ENCODE measurements at places on chromosomes 11 and 22.

DNA sequence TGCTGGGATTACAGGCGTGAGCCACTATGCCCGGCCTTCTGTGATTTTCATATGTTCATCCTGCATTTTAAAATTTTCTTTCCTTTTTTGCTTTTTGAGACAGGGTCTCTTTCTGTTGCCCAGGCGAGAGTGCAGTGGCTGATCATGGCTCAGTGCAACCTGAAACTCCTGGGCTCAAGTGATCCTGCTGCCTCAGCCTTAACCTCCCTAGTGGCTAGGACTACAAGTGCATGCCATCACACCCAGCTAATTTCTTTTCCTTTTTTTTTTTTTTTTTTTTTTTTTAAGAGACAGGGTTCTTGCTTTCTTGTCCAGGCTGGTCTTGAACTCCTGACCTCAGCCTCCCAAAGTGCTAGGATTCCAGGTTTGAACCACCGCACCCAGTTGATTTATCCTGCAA is 54.1 kb upstream of the WT1 start:
- DNase-seq = no peak

DNA sequence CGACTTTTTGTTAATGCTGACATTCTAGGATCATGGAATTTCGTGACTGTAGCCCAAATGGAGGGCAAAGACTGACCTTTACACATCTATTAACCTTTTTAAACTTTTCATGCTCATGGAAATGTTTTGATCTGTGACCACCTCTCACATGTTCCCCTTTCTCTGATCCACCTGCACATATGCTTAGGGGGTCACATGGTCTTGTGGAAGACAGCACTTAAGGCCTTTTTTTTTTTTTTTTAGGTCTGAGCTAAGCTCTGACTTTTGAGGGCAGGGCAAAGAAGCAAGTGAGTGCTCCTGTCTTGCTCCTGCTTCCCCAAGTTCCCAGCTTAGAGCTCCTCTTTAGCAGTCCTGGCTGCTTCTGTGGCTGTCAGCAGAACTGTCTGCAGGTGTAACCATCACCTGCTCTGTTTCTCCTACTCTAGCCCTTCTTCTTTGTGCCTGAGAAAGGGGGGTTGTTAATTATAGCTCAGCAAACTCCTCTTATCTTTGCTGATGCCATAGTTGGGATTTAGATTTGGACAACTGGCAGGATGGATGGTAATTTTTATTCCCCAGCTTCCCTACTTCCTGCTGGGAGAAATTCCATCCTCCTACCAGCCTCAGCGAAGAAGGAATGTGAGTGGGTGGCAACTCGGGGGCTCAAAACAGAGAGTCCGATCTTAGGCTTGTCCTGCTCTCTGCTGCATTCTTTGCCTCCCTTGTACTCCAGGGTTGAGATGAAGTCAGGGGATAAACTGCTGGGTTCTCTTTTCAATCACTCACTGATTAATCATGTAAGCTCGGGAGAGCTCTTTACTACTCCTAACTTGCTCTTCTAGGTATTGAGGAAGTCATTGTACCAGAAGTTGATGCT is 64.4 kb downstream of the GRAMD1B start:
- DNase-seq = no peak

- peak; percentile 96 for DNase-seq
Observed at GRCh38 chr11:12079726-12080556, 30.4 kb upstream of the MICAL2 start.

DNA sequence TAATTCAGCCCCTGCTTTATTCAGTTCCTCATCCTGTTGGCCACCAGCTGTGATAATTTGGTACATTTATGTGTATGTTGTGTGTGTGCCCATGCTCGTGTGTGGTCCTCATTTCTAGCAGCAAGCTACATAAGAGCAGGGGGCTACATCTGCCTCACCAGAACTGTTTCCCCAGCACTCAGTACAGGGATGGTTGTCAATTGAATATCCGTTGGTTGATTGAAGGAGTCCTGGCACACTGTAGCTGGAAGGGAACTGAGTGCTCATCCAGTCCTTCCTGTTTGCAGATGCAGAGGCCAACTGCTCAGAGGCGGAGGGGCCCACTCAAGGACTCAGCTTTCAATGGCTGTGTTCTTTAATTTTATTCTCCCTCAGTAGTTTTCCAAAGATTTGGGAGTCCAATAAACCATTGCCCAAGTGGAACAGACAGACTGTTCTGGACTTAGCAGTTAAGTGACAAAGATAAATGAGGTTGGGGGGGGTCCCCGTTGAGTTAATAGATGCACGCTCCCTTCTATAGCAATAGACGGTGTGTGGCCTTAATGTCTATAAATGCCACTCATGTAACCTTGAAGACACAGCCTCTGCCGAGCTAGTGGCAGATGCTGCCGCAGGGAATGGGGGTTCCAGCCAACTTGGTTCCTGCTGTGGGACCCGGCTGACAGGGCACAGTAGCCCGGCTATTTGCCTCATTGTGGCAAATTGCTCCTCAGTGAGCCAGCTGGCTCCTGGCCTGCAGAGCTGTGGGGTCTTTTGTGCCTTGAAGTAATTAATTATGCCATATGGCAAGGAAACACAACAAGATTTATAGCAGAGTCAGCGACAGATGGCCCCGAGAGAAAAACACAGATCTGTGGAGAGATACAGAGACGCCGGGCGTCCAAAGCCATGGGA is 71.4 kb upstream of the GRK3 start:
- DNase-seq = no peak

DNA sequence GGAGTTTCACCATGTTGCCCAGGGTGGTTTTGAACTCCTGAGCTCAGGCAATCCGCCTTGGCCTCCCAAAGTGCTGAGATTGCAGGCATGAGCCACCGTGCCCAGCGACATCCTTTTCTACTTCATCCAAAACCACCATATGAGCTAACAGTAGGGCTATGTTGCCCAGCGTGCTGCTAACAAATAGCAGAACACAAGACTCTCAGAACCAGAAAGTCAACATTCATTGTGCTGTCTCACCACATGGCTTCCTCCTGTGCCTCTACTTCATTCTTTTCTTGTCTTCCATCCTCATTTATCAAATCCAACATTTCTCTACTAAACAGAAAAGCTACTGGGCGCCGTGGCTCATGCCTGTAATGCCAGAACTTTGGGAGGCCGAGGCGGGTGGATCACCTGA is 12.0 kb upstream of the DENND5A start:
- DNase-seq = no peak

GRCh38 chr22:39110631-39111561 is 13.9 kb downstream of the APOBEC3H start:
- DNase-seq = no peak

GRCh38 chr11:68551223-68551622 is 90.7 kb downstream of the PPP6R3 start:
- no peak for DNase-seq

GRCh38 chr11:107041088-107041444 is 22.8 kb upstream of the GUCY1A2 start:
- no peak for DNase-seq

- no peak for DNase-seq
Observed at GRCh38 chr11:61270354-61271076, 24.6 kb downstream of the VWCE start.

GRCh38 chr22:42111798-42112197 is 18.8 kb downstream of the CYP2D6 start:
- no peak for DNase-seq

GRCh38 chr11:19557720-19558140 is 154.9 kb upstream of the NAV2 start:
- DNase-seq = peak; percentile 68

Data from HS-27A (cell line).